ENCODE measurements at places on chromosomes 4 and X.

DNA sequence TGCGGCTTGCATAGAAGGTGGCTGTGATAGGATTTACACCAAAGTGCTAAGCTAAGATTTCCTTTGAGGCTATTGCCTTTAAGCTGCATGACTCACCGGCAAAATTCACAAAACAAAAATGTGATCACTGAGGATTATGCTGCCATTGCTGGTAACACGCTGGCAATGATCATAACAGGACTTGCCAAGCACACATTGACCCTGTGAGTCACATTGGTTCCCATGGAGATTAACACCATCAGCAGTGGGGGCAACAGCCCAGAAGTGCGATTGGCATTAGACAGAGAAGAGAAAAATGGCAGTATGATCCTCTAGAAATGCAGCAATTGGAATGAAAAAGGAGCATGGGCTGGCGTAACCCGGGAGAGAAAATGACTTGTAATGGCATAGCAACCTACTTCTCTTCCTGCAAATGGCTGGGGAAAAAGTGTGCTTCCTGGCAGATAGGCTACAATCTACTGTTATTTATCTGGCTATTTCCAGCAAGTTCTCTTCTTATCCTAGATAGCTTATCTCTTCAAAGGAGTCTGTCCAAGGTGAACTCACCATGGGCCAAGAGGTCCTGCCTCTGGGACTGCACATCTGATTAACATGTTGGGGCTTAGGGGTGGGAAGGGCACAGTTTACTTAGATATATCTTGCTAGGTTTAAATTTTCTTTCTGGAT lies 314.2 kb upstream of the IGFBP7 start:
- peak; percentile 39 for DNase-seq

DNA sequence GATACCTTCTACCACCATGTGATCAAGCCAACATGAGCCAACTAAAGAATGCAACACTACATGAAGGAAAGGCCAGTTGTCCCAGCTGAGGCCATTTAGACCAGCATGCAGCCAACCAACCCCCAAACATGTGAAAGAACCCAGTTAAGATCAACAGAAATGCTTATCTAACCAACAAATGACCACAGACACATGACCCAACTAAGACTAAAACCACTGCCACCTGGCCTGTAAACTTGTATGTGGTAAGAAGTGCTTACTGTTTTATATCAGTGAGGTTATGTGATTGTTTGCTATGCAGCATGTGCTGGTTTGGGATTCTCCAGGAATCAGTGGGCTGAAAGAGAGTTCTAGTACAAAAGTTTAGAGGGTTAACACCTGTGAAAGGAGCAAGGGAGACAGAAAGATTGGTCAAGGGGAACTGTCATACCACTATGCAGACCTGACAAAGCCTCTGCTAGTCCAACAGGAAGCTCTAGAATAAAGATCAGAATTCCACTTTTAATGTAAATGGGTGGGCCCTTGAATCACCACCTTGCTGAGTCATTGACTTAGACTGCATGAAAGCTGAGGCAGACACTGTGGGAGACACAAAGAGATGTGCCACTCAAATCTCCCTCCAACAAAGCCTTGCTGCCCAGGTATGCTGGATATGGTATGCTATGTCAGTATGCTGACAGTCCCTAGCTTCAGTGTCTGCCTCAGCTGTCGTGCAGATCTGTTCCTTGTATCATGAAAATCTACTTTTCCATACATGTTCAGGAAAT lies 6.1 kb upstream of the SH3D19 start:
- peak; percentile 28 for DNase-seq

GRCh38 chr4:98565681-98566301 lies 92.6 kb downstream of the TSPAN5 start:
- DNase-seq: no peak

DNA sequence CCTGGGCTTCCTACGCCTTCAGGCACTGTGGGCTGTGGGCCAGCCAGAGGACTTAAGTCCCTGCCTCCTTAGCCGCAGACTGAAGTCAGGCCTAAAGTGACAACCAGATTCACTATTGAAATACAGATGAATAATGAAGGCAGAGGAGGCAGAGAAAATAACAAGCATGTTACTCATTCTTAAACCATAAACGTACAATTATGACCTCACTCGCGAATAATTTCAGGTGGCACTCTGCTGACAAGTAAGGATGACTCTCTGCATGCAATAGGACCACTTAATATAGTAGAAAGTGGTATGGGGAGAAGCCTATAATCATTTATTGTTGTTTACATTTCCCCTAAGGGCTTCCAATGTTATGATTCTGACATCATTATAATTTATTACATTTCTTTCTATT lies 409.2 kb upstream of the FGF13 start:
- DNase-seq: peak; percentile 0

DNA sequence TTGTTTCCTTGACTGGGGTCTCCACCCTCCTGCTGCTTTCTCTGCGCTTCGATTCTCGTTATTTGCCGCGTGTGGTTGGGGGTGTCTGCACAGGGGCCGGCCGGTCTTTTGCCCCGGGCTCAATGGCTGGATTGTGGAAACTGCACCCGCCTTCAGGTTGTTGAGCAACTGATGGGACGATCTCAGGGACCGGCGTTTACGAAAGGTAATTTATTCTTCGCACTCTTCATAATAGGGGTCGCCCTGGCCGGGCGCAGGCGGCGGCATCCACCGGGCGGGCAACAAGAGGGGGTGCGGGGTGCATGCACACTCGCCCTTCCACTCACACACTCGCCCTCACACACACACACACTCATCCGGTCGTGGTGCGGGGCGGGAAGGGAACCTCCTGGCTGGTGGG lies 1.4 kb downstream of the ADGRL3 start:
- no peak for DNase-seq

DNA sequence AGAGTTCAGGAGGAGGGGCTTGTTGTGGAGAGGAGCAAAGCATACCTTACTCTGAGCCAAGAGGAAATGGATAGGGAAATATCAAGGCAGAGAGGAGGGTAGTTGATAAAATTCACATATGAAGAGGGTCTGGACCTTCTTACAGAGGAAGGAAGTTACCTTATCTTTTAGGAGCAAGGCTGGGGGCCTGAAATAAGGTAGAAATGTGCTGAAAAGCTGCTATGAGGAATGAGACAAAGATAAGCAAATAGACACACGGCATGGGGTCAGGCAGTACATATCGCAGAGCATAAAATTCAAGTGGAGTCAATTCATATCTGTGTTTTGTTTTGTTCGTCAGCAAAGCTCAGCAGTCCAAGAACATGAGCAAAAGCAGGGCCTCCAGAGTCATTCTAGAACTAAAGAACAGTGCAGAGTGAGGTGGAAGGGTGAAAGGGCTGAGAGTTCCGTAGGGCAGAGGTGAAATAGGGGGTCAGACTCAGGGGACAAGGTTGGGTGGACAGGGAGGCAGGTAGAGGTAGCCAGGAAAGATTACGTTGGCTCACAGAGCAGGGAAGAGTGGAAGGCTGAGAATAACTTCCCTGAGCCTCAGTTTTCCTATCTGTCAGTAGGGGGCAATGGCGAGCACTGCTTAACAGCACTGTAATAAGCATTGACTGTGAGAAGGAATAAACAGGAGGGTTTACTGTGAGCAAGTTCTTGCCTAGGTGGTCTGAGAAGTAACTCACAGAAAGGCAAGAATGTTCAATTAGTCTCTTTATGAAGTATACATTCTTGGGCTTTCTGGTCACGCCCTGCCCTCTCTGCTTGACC lies 9.2 kb downstream of the VSIG4 start:
- no peak for DNase-seq

DNA sequence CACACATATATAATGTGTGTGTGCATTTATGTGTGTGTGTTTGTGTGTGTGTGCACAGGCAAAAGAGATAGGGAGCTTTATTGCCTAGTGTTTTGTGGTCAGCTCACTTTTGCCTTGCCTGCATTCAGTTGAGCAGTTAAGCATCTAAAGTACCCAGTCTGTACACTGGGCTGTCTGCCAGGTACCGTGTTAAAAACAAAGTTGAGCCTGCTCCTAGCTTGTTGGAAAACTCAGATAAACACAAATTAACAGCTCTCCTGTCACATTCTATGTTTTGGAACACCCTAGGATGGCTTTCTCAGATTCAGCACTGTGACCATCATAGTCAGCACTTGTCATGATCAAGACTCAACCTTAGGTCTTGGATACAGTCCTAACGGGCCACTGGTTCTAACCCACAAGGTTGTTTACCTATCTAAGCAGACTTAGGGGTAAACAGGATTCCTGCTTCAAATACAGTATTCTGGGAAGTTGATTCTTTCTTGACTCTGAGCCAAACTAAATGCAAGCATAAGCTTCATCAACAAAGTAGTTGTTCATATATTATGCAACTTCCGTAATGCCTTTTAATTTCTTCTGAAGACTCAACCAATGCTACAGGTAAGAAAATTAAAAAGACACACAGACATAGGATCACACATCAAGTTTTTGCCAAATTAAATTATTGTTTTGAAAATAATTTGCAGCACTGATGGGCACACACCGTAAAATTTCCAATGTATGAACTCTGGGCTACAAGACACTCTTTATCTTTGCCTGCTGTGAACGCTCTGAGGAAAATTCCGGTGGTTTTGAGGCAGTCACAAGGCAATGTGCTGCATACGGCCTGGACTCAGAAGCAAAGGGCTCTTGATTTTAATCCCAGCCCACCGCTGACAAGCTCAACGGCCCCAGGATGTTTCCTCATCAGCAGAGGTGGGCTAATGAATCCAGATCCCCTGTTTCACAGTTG lies 11.3 kb upstream of the CD99 start:
- no peak for DNase-seq

DNA sequence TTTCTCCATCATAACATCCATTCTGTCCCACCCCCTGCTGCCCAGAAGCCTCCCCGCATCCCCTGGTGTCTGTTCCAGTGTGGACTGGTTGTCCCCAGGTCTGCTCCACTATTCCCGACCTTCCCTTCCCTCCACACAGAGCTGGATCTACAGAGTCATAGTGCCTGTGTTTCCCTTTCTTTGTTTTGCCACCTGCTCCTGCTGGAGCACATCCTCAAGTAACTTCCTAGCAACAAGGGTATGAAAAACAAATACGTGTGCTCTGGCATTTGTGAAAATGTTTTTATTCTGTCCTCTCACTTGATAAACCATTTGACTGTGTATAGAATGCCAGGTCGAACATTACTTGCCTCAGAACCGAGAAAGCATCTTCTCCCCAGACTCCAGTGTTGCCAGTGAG lies 29.9 kb upstream of the ADRA2C start:
- no peak for DNase-seq

GRCh38 chr4:24799544-24800324 lies 4.4 kb downstream of the SOD3 start:
- DNase-seq: no peak

- no peak for DNase-seq
Observed at GRCh38 chr4:2781911-2782310, 11.0 kb upstream of the SH3BP2 start.

- no peak for DNase-seq
Observed at GRCh38 chr4:151991884-151992167, 231.0 kb upstream of the GATB start.

GRCh38 chr4:7970361-7970946 lies 30.8 kb upstream of the AFAP1 start:
- no peak for DNase-seq

GRCh38 chr4:111405989-111406388 lies 739.3 kb upstream of the FAM241A start:
- no peak for DNase-seq

GRCh38 chr4:147596377-147596776 lies 20.8 kb upstream of the TMEM184C start:
- no peak for DNase-seq

GRCh38 chr4:17898553-17899055 lies 87.8 kb downstream of the NCAPG start:
- DNase-seq: no peak

DNA sequence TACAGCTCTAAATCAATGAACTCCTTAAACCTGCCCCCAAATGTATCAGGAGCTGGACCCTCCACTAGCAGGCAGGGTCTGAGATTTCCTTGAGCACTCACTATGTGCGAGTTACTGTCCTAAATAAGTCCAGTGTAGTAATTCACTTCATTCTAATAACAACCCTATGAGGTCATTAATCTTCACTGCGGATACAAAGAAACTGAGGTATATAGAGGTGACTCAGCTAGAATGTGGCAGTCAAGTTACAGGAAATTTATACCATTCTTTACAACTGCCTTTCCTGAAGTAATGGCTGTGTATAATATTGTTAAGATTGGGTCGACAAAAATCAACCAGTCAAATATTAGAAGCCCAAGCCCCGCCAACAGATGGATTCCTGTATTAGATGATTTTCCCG lies 473.9 kb upstream of the FTHL17 start:
- peak; percentile 37 for DNase-seq

DNA sequence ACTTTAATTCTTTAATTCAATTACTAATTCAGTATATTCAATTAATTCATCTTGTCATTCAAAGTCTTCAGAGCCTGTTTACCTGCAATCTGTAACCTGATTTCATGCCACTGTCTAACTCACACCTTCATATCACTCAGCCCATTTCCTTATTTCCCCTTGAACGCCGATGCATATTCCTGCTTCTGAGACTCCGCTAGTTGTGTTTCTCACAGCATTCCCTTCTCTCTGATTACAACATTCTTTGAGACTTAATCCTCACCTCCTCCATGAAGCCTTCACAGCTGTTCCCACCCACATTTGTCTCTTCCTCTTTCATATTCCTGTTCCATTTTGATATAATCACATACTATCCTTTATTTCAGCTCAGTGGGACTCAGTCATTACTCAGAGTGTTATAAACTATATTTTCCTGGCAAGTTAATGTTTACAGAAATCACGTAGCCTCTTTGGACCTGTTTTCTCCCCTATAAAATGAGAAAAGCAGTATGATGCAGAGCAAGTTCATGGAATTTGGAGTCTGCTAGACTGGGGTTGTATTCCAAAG lies 69.0 kb downstream of the MAP9 start:
- DNase-seq: no peak

GRCh38 chrX:20414066-20414465 lies 147.4 kb upstream of the RPS6KA3 start:
- no peak for DNase-seq

GRCh38 chr4:16029886-16030285 lies 53.9 kb downstream of the PROM1 start:
- DNase-seq: peak; percentile 42

- no peak for DNase-seq
Observed at GRCh38 chr4:181618896-181619295, 624.3 kb upstream of the TENM3 start.

DNA sequence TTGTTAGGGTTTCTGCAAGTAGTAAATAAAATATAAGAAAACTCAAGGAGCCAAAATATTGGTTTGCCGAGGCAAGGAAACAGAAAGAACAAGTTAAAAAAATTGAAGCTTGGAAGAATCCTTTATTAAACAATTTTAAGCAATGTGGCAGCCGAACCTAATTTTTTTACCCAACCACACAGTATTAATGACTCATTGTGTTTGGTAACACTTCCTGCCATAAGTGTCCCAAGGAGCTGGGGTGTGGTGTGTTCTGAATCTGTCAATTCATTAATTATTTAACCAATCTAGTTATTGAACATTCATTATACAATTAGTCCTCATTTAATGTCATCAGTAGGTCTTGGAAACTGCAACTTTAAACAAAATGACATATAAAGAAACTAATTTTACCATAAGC lies 19.3 kb upstream of the CPE start:
- peak; percentile 68 for DNase-seq

GRCh38 chr4:153205757-153206156 lies 1.5 kb downstream of the TRIM2 start:
- DNase-seq: no peak
